ENCODE measurements at places on chromosomes 5 and 9. TPM values are rescaled to one million over a fixed set of nuclear protein-coding genes. Genes with fewer than 3 reads are reported as not detected.

Gene PPIC
- 36.3 TPM for polyA plus RNA-seq

Gene PLPP6
- 17.8 TPM for polyA plus RNA-seq

Gene PCDHB2
- 6.6 TPM for polyA plus RNA-seq

Gene ITGA2
- 32.4 TPM for polyA plus RNA-seq

Gene ABLIM3
- 1.1 TPM for polyA plus RNA-seq

Gene SLIT3
- 51.5 TPM for polyA plus RNA-seq

Gene CHMP5
- polyA plus RNA-seq, result 115 TPM

Gene TERT
- polyA plus RNA-seq, result 0.33 TPM

Gene LYRM7
- polyA plus RNA-seq, result 17.4 TPM

Gene PCDHGA9
- polyA plus RNA-seq, result 6.5 TPM

Gene EXOC3
- polyA plus RNA-seq, result 67.2 TPM

Gene BAAT
- 0.47 TPM for polyA plus RNA-seq

Gene TMEM215
- polyA plus RNA-seq, result 0.12 TPM

Gene FCN2
- 0.48 TPM for polyA plus RNA-seq
